ENCODE measurements at places on chromosomes 4 and X.
A peak's percentile ranks its signal among the peaks of the same experiment; 100 is the strongest.

GRCh38 chrX:72306851-72307645, 1.3 kb upstream of the CITED1 start:
- DNase-seq = peak; percentile 67

DNA sequence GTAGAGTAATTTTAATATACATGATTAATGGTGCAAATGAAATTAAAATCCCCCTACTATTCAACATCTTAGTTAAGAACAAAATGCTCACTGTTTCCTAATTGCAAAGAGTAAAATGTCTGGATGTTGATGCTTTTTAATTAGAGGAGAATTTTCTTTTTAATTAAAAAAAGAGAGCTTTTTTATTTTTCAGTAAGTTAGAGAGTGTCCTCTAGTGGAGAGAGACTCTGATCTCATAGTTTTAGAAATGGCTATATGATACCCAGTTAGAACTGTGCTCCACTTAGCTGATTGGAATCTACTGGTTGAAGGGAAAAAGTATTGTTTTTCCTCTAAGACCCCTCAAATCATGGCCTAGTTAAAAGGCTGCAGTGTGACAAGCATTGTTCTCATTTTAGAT, 312.0 kb upstream of the MAGEB2 start:
- no peak for DNase-seq

- no peak for DNase-seq
Measured at GRCh38 chrX:110430293-110431076, 71.8 kb downstream of the RTL9 start.

DNA sequence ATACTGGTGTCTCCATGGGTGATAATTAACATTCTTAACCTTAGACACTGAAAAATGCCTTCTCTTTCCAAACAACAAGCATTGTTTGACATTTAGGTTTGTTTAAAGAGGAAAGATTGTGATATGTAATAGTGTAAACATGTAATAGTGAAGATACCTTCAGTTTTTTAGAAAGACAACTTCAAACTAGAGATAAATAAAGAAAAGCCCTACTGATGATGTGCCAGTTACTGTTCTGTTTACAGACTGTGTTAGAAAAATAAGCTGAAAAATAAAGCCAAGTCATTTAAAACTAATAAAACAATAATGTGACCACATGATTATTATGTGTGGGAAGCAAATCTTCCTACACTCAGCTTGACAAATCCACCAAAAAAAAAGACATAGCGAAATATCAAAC, 2035.3 kb upstream of the TENM3 start:
- no peak for DNase-seq

DNA sequence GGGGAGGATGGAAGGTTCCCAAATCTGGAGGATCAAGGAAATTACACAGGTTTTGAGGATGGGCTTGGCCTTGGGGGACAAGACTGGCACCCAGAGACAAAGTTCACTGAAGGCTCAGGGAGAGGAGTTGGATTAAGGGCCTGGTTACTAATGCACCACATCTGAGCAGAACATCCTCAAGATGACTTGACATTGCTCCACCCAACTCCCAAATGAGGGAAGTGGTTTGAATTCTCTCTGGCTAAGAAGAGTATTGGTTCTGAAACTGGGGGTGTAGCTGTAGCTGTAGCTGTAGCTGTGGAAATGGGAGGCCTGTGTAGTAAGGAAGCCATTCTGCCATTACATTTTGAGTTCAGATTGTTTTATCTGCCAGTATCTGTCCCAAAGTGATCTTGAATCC, 129.4 kb downstream of the RASL11B start:
- DNase-seq = no peak

- DNase-seq = no peak
Measured at GRCh38 chr4:155745984-155746383, 12.8 kb upstream of the GUCY1B1 start.

DNA sequence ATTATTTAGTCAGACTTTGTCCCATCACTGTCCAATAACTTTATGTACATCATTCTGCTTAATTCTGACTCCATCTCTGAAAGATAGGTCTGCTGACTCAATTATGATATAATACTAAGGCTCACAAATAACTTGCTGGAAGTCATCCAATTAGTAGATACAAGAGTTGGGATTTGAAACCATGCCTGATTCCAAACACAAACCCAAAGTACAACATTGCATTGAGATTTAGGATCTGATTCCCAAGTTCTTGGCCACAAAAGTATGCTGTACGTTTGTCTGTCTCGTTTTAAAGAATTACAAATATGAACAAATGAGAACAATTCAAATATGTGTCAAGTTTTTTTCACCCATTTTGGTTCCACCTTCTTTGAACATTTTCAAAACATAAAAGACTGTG, 108.8 kb downstream of the AMELX start:
- no peak for DNase-seq

- no peak for DNase-seq
Measured at GRCh38 chr4:37812713-37813112, 13.8 kb upstream of the PGM2 start.

DNA sequence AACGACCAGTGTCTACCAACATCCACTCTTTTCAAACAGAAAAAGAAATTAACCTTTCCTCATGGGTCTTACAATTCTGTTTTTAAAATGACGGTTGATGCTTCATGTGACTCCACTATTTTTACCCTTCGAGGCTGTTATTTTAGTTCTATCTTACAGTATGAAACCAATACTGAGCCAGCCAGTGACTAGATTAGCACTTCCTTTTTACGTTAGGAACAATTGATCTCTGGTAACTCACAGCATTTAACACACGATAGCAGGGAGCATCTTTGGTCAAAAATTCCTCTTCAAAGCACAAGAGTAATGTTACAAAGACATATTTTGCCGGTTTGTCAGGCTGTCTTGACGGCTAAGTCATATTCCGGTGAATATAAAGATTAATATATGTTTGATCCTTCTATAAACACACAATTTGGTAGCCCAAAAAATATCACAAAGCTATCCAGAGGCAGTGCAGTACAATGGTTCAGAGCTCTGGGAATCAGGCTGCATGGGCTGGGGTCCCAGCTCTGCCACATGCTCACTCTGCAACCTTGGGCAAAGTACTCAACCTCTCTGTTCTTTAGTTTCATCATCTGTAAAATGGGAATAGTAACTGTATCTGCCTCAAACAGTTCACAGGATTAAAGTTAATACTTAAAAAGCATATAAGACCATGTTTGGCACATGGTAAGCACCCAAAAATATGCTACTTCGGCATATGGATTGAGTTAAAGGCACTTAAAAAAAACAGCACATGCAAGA, 62.9 kb upstream of the TXK start:
- DNase-seq = peak; percentile 31

GRCh38 chrX:134525086-134525792, 65.3 kb downstream of the HPRT1 start:
- no peak for DNase-seq

GRCh38 chr4:139975830-139976272, 178.1 kb downstream of the MAML3 start:
- DNase-seq = no peak

- no peak for DNase-seq
Measured at GRCh38 chrX:28888416-28888815, 301.2 kb downstream of the IL1RAPL1 start.

GRCh38 chrX:253451-254297, 27.5 kb upstream of the PLCXD1 start:
- no peak for DNase-seq

- DNase-seq = no peak
Measured at GRCh38 chrX:97011540-97011939, 127.8 kb downstream of the RPA4 start.

- DNase-seq = no peak
Measured at GRCh38 chrX:110741213-110741796, 54.3 kb downstream of the CHRDL1 start.

GRCh38 chr4:64001229-64001898, 407.9 kb downstream of the TECRL start:
- DNase-seq = peak; percentile 23

DNA sequence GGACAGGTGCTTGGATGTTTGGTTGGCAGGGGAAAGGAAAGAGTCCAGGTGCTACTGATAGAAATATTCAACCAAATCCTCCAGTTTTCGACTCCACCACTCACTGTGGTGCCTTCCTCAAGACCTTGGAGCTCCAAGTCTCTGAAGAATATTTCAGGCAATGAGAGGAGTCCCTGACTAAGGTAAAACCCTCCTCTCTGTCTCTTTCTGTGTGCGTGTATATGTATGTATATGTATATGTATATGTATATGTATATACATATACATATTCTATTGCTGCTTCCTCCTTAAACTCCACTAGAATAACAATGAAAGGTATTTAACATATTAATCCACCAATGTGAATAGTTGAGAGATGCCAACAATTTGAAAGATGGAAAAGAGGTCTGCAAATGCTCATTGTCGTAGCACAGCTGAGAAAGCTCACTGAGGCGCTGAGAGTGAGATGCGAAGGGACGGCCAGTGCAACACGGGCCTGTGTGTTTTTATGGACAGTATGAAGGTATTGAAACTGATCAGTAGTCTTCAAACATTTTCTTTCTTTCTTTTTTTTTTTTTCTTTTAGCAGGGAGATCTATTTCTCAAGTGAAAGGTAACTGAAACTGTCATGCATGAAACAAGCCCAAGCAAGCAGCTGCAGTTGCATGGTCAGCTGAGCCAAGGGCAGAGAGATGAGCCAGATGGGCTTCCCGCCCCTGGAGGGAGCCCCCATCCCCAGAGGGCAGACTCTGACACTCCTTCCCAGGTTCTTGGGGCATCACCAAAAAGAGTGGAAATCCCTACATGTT, 41.1 kb upstream of the HS3ST1 start:
- peak; percentile 10 for DNase-seq

- DNase-seq = no peak
Measured at GRCh38 chr4:2080429-2081300, 21.5 kb downstream of the NAT8L start.

- DNase-seq = peak; percentile 77
Measured at GRCh38 chr4:71186566-71187403, 152.0 kb upstream of the SLC4A4 start.

DNA sequence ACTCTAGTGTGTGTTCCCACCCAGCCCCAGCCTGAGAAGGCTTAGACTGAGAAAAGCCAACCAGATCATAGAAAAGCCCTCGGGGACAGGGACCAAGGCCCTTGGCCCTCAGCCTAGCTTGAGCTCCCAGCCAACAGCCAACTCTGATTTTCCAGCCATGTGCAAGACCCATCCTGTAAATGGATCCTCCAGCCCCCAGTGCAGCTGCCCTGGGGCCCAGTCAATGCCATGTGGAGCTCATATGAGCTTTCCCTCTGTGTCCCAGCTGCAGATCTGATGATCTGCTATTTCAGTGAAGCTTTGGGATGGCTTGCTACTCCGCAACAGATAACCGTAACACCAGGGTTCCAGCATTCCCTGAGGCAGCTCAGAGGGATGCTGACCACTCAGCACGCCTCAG, 40.5 kb upstream of the CDKN2AIP start:
- no peak for DNase-seq

DNA sequence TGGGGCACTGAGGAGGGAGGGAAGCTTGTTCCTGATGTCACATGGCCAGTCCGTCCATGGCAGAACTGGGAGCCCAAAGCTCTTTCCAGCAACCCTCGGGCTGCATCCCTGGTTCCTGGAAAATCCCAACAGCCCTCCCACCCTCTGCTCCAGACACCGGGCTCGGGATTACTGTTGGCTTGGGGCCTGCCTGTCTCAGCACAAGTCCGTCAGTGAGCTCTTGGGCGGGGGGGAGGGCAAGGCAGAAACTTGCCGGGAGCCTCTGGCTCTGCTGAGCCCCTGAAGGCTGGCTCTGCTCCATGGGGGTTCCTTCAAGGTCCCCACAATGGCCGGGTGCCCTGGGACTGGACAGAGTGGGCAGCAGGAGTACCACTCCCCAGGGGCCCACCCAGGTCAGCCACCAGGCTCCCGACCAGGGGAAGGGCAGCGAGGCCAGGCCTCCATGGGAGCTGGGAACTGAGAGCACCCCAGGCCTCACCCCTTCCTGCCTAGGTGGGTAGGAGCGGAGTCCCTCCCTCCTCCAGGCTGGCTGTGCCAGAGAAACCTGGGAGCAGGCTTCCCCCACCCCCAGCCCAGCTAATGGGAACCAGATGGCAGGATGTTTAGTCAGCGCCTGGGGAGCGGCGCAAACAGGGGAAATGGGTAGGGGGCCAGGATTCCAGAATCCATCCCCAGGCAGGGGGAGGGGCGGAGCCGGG, 6.4 kb upstream of the HAUS7 start:
- DNase-seq = no peak

DNA sequence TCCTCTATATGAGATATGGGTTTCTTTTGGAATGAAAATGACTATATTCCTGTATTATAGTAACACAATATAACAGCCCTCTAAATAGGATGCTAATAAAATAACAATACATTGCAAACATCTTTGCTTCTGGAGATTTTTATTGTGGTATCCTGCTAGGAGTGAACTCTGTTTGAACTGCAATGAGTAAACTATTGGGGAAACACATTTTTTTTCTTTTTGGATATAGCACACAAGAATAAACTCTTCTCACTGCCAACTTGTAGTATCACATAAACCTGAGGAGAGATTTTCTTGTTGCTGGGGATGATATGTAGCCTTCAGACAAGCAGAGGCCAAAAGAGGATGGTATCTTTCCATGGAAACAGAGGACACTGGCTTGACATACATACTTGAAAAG, 238.2 kb downstream of the C4orf33 start:
- DNase-seq = no peak
